Thoracic aorta (tissue), 2 donors: ENCODE measurements at places on chromosomes 2 and 18.

GRCh38 chr2:210762604-210763588 lies 206.5 kb downstream of the CPS1 start:
- no peak for DNase-seq

GRCh38 chr18:9814431-9814830 lies 71.3 kb upstream of the TXNDC2 start:
- no peak for DNase-seq

GRCh38 chr2:217979151-217979811 lies 23.5 kb downstream of the TNS1 start:
- DNase-seq = no peak

DNA sequence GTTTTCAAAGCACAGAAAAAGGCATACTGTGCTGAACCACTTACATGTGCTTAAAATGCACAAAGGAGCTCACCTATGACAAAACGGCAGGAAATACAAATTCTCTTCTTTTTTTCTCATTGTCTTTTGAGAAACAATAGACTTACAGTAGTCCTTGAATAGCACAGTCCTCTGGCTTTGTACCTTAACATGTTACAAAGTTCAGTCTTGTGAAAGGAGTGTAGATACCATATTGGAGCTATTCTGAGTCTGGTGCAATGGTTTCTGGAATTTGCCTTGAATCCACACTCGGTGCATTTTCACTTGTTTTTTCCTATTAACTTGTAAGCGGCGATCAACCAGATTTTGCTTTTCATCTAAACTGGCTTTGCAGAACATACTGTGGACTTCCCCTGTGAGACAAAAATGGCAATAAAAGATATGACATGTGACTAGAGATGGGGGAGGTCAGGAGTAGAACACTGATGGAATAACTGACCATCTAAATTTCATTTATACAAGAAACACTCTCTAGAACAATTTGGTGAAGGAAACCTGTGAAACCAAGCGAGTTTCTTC lies 109.7 kb downstream of the METTL8 start:
- no peak for DNase-seq

GRCh38 chr2:190107409-190107808 lies 44.9 kb upstream of the MSTN start:
- no peak for DNase-seq

DNA sequence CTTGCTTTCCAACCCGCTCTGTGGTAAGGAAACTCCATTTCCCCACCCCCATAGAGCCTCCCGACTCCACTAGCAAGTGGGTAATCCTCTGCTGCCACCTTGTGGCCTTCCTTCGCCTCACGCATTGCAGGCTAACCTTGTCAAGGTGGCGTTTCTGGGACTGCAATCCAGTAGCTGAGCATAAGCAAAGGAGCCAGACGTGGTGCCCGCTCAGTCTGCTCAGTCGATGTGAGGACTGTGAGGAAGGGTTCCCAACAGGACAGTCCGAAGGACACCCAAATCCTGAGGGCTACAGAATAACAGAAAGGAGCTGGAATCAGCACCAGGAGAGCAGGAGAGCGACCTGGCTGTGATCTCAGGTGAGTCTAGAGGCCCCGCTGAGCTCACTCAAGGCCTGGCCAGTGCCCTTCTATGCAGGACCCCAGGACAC lies 144.2 kb downstream of the SUCLG1 start:
- no peak for DNase-seq

- no peak for DNase-seq
Observed at GRCh38 chr2:205364261-205364660, 318.0 kb upstream of the NRP2 start.

GRCh38 chr18:46771141-46771540 lies 14.3 kb upstream of the ST8SIA5 start:
- DNase-seq = no peak

DNA sequence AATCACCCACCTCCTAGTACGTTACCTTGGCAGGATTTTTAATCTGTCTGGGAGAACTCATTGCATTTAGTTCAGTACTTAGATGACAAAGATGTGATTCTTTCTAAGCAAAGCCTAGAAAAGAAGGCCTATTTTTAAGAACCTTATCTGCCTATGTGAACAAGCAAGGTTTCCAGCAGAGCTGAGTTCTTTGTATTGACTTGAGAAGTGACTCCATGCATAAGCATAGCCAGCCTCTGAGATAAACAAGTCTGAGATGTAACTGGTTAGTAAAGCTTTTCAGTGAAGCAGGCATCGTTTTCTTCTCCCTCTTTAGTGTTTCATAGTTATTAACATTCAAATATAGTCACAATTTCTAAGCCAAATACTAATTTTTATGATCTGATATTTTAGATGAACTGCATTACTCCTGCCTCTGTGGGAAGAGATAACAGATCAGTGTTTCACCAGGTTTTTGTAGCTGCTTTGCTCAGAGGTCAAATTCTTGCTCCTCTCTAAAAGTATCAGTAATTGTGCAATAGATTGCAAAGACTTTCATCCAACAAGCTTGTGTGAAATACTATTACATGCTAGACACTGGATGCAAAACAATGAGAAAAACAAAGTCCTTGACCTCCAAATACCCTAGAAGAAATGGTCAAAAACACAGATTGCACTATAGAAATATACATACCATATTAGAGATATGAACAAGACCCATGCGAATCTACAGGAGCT lies 107.8 kb downstream of the MBD2 start:
- no peak for DNase-seq

- DNase-seq = no peak
Observed at GRCh38 chr2:197232010-197232409, 78.6 kb downstream of the ANKRD44 start.
